ENCODE measurements at places on chromosomes 4 and X.

- DNase-seq, result no peak
Observed at GRCh38 chr4:123246085-123246484, 150.5 kb upstream of the SPRY1 start.

DNA sequence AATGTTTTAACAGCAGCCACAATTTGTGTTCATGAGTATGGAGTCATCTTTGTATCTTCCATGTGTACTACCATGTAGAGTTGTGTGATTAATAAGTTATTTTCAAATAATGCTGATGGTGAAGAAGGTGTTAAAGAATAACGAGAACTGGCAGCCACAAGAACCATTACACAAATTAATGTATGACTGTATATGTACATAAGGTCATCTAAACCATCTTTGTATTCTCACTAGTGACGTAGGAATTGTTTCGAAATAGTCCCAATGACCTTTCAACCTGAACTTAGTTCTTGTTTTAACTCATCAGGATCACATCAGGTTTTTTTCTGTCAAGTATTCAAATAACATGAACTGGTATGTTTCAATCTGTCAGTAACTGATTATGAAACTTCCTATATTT, 48.3 kb upstream of the NOCT start:
- DNase-seq, result no peak

DNA sequence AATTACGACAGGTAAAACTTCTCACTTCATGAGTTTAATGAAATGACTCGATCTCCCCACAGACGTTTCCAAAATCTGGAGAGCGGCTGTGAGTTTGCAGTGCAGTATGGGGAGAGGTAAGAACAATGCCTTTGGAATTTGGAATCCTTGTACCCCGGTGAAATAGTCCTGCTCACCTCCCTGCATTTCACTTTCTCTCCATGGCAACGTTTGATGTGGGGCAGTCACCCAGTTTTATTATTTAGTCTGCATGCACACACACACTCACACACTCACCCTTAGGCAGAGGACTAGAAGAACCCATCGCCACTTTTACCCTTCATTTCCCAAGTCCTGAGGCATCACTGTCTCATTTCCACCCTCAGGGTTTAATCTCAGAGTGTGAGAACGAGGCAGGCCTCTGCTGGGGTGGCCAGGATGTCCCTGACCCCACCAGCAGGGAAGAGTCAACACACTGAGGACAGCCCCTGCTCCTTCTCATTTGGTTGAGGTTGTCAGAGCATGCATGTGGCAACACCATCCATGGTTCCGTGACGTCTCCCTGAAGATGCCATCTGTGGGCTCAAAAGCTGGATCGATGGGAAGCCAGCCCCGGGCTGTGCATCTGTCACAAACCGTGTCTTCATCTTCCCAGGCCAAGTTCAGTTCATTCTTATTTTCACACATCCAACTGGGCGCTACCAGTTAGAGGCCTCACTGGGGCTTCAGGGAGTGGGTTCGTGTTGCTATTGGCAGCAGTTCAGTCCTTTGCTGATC, 119.8 kb upstream of the TRIM2 start:
- DNase-seq, result no peak

- no peak for DNase-seq
Observed at GRCh38 chr4:143420227-143420626, 83.6 kb downstream of the GAB1 start.

DNA sequence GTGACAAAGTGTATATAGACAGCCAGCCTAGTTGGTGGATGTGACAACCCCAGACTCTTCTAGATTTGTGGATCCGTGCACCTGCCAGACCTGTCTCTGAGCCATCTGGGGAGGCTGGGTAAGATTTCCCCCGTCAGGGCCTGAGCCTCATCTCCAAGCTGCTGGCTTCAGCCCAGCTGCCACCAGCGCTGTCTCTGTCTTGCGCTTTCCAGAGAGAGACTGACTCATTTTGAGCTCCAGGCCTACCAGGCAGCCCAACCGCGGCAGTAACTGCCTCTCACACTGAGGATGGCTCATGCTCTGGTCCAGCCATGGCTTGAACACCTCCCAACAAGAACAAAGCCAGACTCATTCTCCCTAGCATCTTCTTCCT, 26.4 kb downstream of the NOP14 start:
- DNase-seq, result no peak

DNA sequence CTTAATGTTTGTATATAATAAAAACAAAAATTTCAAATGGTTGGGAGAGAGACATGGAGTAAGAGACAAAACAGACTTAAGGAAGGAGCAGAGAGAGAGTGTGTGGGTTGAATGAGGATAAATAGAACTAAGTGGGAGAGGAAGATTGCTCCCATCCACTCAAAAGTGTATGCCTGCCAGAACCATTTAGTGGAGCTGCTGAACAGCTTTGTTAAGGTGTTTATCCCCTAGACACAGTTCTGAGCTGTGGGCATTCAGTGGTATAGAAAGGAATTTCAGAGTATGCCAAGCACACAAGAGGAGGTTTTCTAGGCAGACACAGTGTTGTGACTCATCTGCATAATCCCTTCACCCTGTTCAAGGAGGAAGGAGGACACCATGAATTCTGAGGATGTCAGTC, 508.6 kb upstream of the EPHA5 start:
- no peak for DNase-seq

DNA sequence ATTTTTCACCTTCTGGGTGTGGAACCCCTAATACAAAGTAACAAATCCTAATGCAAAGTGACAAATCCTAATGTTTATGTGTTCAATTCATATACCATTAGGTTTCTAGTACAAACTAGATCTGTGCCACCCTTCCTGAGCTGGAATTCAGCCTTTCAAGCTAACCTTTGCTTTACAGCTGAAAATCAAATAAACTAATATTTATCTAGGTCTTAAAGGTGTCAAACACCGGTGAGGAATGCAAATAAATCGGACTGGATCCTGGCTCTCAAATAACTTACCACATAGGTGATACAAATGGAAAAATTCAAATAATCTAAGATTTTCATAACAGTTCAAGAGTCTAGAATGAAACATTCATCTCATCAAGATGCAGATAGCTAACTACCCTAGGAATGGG, 11.6 kb downstream of the IRF2 start:
- DNase-seq, result no peak

GRCh38 chr4:101724093-101724492, 66.4 kb upstream of the BANK1 start:
- DNase-seq, result no peak

DNA sequence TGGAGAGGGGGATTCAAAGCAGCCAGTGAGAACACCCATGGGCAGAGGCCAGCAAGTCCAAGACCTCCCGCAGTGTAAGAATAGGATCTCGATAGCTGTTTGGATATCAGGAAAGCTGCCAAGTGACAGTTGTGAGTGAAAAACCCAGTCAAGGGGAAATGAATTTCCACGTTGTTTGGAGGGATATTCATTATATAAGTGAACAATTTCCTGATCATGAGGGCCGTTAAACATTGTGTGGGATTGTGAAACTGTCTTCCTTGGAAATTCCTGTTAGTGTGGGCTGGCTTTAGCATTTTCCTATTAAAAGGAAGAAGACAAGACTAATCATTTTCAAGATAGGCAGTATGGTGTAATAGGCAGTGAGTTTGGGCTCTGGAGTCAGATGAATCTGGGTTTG, 15.0 kb downstream of the CLDN2 start:
- DNase-seq, result no peak

GRCh38 chrX:41875142-41875541, 48.2 kb downstream of the CASK start:
- DNase-seq, result no peak

- no peak for DNase-seq
Observed at GRCh38 chr4:92129408-92129994, 174.3 kb upstream of the GRID2 start.

GRCh38 chr4:185991770-185992169, 77.2 kb upstream of the TLR3 start:
- no peak for DNase-seq

- DNase-seq, result no peak
Observed at GRCh38 chr4:184401397-184402171, 72.8 kb downstream of the IRF2 start.

DNA sequence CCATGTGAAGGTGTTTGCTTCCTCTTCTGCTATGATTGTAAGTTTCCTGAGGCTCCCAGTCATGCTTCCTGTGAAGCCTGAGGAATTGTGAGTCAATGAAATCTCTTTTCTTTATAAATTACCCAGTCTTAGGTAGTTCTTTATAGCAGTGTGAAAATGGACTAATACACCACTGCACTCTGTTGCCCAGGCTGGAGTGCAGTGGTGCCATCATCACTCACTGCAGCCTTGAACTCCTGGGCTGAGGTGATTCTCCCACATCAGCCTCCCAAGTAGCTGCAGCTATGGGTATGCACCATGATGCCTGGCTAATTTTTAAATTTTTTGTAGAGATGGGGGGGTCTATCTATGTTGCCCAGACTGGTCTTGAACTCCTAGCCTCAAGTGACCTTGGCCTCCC, 15.8 kb upstream of the IGFBP7 start:
- DNase-seq, result no peak

DNA sequence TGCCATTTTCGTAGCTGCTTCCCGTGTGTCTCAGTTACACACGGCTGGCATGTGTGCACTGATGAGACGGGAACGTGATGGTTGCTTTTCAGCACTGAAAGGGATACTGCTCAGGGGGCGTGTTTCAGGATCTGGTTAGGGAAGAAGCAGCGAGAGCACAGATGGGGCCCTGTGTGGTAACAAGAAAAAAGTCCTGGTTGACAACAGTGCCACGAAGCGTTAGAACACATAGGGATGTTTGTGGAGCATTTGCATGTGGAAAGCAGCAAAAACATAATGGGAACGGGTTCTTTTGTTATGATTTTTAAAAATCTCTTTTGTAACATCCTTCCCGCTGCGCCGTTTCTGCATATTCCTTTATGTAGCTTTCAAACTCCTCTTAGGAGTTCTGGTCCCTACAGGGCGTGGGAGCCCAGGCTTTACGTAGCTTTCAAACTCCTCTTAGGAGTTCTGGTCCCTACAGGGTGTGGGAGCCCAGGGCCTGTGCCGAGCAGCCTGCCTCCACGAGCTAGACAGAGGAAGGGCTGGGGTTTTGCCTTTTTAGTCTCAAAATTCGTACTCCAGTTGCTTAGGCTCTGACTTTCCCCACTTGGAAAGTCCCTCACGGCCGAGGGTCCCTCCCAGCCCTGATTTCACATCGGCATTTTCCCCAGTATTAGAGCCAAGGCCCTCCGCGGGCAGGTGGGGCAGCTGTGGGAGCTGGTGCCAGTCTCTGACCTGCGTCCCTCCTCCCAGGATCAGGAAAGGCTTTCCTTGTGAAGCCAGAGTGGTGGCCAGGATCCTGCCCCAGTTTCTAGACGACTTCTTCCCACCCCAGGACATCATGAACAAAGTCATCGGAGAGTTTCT, 11.0 kb upstream of the MSANTD1 start:
- DNase-seq, result no peak

GRCh38 chrX:18360867-18361266, 6.4 kb upstream of the SCML2 start:
- DNase-seq, result no peak

- no peak for DNase-seq
Observed at GRCh38 chr4:153438916-153439756, 27.0 kb upstream of the TMEM131L start.

DNA sequence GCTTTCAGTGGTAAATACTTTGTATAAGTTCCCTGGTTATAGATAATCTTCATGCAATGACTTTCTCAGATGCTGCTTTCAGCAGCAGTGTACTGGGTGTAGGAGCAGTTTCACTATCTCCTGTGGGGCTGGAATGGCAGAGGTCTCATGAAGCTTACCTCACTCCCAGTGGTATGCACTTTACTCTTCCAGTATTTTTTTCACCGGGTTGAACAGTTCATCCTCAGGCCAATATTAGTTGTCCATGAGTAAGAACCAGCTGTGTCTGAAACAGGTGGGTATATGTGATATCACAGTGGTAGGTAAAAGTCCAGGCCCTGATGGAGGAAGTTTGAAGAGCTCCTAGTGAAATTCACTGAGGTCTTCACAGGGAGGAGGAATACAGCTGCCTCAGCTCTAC, 351.5 kb upstream of the EMCN start:
- no peak for DNase-seq

DNA sequence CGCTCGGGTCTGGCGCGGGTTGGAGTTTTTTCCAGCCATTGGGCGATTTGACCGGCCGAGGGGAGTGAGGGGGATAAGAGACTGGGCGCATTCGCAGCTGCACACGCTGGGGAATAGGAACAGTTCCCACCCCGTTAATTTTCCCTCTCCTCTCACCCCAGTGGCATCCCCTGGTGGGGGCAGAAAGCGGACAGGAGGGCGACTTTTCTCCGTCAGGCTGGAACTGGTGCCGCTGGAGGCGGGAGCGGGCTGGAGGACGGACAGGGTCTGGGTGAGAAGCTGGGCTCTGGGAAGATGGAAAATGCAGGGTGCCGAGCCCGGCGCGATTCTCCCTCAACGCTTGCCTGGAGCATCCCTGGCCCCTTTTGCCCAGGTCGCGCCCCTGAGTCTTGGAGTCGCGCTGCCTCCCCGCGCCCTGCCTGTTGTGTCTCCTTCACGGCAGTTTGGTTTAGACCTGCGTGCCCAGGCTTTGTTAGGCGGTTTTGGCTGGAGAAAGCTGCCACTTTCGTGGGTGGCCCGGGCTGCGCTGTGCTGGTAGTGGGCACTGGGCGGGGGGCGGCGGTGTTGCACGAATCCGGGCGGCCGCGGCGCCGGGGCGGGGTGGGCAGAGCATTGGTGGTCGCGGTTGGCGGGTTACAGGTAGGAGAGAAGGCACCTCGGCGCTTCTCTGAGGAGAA, 2.0 kb downstream of the ADGRL3 start:
- no peak for DNase-seq

DNA sequence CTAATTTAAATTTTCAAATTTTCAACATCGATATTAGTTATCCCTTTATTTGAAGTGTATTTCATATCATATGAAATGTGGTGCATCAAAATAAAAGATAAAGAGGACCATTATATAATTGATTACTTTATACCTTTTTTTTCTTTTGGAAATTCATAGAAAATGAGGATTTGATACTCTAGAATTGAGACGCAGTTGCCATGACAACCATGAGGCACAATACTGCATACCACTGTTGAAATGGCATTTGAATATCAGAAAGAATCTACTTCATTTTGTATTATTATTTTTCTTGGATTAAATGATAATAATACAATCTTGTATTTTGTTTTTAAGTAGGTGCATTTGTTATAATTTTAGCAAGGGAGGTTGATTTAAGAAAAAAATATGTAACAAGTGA, 323.1 kb downstream of the PCDH18 start:
- DNase-seq, result no peak

GRCh38 chrX:20060961-20061748, 55.6 kb downstream of the MAP7D2 start:
- no peak for DNase-seq

DNA sequence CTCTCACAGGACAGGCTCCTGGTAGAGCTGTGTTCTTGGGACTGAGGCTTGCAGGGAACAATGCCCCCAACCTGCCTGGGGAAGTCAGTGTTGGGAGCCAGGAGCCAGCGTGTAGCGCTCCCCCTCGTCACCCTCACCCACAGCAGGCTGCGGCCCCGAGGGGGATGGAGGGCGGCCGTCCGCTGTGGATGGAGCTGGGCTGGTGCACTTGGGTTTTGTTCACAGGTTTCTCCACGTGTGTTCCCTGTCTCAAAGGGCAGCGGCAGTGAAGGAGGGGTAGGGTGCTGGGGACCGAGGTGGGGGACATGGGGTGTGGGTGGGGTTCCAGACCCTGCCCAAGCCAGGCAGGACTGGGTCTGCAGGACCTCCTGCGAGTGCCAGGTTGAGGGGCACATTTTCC, 69.1 kb downstream of the RGS12 start:
- no peak for DNase-seq

GRCh38 chrX:151736685-151737084, 2.1 kb downstream of the CNGA2 start:
- DNase-seq, result no peak
